ENCODE measurements at places on chromosomes 11 and 22.

DNA sequence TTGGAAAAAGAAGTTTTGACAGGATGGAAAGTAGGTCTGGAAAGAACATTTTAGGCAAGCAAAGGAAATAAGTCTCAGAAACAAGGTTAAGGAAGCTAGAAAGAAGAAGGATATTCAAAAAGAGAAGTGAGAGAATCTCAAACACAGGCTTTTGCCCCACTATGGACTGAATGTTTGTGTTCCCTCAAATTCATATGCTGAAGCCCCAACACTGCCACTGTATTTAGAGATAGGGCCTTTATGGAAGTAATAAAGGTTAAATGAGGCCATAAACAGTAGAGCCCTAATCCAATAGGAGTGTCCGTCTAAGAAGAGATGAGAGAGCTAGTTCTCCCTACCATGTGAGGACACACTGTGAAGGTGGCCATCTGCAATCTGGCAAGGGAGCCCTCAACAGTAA is 20.6 kb upstream of the RPS13 start:
- no peak for DNase-seq

- no peak for DNase-seq
These were observed 16.2 kb downstream of the MSANTD2 start for GRCh38 chr11:124784051-124784450.

GRCh38 chr22:48760481-48761390 is 1066.9 kb downstream of the BRD1 start:
- DNase-seq, result no peak

DNA sequence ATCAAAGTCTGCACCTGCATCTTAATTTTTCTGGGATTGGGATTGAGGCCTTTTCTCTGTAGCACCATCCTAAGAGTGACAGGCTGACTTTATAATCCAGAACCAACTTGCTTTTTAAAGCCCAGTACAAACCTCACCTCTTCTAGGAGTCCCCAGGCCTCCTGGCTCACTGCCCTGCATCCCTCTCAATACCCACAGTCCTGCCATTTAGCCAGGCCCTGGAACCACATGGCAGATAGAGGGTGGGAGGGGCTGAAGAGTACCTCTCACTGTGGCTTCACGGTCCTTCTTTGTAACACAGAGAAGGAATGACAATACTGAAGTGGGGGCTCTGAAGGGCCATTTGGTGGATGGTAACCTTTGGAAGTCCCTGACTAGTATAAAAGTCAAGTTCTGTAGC is 63.5 kb upstream of the PHOX2A start:
- DNase-seq, result no peak

- no peak for DNase-seq
These were observed 15.7 kb upstream of the AMPD3 start for GRCh38 chr11:10439351-10439750.

Data from stimulated activated CD4-positive, alpha-beta T cell treated with anti-CD3 and anti-CD28 coated beads, Interleukin-15, amount 100 ng/mL, for 48 hours (primary cell).